ENCODE measurements at places on chromosomes 2 and 18.

- DNase-seq, result no peak
These were observed 468.7 kb upstream of the CDH7 start for GRCh38 chr18:65282096-65282495.

GRCh38 chr2:215828528-215829184, 184.7 kb downstream of the MREG start:
- peak; percentile 64 for DNase-seq

DNA sequence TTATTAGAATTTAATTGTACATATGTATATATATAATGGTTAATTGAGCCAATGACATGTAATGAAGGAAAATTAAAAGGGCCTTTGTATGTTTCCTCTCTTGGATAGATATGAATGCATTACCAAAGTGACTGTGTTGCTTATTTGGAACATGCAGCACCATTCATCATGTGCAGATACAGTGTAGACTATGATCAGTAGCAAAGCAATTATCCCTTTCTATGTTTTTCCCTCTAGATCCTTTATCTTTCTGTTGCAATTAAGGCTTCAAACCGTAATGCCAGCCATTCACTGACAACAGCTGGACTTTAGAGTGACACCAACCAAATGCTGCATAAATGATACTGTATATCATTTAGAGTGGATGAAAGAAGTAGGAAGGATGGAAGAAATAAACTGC, 565.2 kb downstream of the NRXN1 start:
- DNase-seq, result no peak

DNA sequence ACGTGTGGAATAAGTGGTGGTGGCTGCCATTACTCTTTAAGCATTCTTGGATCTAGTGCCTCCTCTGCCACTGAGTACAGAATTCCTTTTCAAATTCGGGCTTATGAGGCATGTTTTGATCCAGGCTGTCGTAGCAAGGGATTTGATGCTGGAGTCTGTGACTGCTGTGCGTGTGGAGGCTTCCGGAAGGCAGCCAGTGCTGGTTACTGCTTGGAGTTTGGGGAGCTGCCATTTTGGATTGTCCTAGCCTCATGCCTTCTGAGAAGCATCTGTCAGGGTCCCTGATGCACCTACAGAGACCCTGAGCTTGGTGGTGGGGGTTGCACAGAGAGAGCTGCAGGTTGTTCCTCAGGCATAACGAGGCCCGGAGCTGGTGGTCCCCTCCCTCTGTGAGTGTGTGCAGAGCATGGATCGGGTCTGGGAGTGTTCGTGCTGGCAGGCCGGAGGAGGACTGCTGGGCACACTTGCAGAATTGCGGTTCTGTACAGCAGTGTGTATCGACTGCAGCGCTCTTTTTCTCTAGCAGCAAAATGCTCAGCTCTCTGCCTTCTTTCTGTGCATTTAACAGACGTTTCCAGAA, 7.7 kb downstream of the HPCAL1 start:
- no peak for DNase-seq

DNA sequence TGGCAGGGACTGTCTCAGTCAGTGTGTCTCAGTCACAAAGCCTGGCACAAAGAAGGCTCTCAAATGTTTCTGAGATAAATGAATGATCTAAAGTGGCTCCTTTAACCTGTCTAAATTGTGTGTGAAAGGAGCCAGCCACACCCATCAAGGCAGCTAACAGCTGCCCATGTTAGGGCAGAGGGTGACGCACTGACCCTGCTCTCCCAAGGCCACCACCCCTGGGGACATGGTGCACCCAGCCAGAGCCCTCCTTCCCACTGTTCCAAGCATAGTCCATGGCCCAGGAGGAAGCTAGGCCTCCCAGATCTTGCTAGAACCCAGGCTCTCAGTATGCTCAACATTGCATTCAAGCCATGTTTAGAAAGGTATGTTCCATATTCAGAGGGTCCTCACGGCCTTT, 100.3 kb downstream of the KLHL29 start:
- DNase-seq, result no peak

DNA sequence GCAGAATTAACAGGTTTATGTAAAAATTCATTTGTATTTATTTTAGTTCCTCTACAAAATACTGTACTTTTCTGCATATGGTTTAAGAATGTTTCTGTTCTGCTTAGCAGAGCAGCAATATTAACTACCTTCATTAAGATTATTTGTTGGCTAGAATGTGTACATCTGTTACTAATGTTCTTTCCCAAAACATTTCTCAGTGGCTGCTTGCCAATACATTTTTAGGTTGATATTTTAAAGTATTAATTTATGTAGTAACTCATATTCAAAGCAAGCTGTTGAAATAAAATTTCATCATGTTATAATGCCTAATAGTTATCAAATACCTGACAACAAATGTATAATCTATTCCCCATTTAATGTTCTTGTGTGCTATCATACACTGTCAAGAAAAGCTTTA, 40.3 kb downstream of the PRKD3 start:
- DNase-seq, result no peak

DNA sequence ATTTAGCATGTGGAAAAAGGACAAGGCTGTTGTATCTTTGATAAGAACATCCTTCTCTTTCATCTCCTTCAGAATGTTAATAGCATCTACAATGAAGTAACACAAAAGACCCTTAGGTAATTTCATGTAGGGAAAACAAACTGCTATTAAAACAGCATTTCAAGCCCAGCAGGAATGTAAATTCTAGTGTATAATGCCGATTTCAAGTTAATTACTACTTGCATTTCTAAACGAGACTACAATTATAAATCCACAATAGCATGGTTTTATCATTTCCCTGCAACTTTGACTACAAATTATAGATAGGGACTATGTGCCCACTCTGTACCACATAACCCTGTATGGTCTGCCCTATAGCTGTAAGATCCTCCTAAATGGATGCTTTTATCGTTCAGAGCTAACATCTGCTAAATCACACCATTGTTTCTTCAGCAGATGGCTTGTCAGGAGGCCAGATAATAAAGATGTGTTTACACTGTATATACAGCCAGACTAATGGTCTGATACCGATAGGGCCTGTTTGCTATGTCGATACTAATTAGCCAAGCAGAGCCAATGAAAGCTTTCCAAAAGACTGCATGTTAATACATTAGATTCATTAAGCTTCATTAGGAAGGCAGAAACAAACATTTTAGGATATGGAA, 51.9 kb downstream of the LRPPRC start:
- no peak for DNase-seq

DNA sequence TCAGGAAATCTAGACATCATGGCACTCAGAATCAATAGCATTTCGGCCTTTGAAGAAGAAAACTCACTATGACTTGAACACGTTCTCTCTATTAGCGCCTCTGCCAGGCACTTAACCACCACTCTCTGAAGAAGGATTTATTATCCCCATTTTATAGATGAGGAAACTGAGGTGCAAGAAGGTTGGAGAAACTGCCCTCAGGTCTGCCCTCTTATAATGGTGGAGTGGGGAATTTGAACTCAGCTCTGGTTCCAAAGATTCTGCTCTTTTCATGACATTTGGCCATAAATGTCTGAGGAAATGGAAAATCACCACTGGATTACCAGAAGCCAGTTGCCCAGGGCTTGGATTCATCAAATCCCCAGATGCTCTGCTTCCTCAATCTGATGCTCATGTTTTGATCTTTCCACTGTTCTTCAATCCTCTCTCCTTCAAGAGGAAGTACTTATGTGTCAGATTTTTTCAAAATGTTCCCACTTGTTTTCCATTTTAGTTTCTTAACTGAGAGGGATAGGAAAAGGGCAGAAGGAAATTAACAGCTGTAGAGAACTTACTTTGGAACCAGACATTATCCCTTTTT, 68.1 kb downstream of the ANTXR1 start:
- DNase-seq, result no peak

- no peak for DNase-seq
These were observed 83.2 kb downstream of the PPP1R1C start for GRCh38 chr2:182068811-182069210.

DNA sequence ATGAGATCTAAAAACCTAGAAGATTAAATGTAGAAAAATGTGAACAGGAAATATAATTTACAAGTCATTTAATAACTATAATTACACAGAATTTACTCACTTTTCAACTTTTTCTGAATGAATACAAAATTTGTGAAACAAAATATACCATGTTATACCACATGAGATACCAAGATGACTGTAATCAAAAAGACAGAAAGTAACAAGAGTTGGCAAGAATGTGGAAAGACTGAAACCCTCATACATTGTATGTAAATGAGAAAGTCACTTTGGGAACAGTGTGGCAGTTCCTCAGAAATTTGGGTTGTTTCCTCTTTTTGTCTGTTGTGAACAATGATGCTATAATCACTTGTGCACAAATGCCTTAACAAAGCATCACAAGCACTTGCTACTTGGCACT, 145.4 kb upstream of the ZNF804A start:
- DNase-seq, result no peak

GRCh38 chr18:35267161-35267651, 22.8 kb downstream of the ZSCAN30 start:
- DNase-seq, result peak; percentile 53

- no peak for DNase-seq
These were observed 45.5 kb downstream of the YES1 start for GRCh38 chr18:766550-766860.

DNA sequence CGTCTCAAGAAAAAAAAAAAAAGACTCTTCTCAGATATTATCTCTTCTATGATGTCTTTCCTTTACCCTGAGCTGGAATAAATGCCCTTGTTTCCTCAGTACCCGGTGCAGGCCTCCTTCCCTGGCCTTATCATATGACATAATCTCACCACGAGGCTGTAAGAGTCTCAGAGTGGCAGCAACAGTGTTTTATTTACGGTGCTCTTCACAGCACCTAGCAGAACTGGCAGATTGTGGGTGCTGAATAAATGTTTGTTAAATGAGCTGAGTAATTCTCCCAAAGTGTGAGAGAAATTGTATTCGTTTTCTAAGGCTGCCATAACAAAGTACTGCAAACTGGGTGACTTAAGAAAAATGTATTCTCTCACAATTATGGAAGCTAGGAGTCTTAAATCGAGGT, 82.8 kb upstream of the CD28 start:
- no peak for DNase-seq

DNA sequence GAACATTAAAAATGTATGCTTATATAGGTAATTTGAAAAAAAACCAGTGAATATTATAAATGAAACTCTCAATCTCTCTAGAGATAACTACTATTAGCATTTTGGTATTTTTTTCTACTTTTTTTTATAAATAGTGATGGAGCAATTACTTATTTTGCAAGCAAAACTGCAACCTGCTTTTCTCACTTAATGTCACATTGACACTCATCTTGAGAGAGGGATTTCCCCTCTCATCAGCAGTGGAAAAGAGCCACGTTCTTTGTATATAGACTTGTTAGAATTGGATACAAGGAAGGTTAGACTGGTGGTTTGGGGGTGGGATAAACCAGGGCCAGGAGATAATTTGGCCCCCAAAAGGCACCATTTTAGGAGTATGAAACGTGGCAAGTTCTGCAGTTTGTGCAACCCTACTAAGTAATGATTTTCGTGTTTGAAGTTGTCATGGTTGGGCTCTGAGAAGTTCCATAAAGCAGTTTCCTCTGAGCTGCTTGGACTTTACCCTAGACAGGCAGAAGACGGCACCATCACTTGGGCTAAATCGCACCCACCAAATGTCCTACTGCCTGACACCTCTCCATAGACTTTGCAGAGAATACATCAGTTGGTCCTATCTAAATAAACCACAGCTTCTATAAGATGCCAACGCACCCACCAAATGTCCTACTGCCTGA, 194.0 kb downstream of the ACTR3 start:
- DNase-seq, result no peak

- no peak for DNase-seq
These were observed 33.7 kb downstream of the TTC39C start for GRCh38 chr18:24048261-24048660.

GRCh38 chr18:67550872-67551520, 34.5 kb upstream of the DSEL start:
- DNase-seq, result no peak

DNA sequence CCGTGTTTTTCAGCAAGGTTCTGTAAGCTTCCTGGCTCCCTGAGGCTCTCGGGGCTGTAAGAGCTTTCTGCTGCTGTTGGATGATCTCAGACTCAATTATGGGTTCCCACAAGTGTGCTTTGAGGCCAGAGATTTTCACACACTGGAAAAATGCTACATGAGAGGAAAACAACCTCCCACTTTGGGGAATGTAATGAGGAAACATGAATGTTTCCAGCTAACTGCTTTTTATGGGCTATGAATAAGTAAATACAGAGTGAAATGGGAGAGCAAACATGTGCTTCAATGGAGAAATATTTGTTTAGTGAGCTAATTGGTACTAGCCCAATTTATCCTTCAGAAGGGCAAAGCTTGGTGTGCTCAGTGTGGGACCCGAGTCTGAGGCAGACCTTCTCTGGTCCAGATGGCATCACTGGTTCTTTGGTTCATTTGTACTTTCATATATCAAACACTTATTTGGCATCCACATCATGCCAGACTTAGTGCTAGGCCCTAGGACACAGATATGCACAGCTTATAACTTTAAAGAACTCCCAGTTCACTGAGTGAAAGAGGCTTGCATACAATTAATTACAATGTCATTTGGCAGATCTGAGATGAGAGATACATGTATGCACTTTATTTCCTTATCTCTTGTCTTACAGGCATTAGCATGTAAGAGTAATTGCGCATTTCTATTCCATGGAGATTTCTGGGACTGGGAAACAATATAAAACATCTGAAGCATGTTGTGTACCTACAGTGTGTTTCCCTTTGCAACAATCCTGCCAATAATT, 248.8 kb downstream of the RDH14 start:
- DNase-seq, result no peak

GRCh38 chr2:8337321-8337720, 344.5 kb upstream of the ID2 start:
- peak; percentile 61 for DNase-seq

DNA sequence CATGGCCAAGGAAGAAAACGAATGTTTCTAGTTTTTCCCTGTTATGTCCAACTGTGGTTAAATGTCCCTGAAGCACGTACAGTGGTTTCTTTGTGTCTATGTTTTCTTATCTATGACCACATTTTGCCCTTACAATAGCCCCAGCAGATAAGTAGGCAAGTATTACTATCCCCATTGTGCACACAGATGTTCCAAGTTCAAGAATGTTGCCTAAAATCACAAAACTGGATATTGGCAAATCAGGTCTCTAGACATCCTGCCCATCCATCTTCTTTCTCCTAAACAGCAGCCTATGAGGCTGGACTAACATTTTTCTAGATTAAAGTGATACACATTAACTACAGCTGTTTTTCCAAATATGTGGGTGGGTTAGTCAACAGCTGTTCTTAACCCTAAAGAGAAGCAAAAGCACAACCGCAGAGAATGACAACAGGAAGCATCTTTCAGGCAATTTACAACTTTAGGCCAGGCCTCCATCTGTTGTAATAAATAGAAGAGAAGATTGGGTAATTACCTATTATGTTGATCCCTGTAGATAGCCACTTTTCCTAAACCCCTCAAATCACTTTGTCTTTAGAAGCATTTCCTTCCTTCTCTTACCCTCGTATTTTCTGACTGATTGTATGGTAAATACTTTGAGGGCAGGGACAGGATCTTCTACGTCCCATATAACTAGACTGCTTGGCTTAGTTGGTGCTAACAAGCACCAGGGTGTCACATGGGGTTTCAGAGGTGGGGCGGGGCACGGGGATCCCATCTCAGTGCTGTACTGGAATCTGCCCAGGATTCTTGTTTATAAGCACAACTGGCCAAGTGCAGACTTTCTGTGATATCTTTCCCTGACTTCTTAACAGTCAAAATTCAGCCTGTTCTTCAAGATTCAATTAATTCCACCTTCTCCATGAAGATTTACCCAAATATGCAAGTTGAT, 132.1 kb upstream of the SETBP1 start:
- no peak for DNase-seq

GRCh38 chr2:128271597-128271910, 47.1 kb downstream of the HS6ST1 start:
- no peak for DNase-seq

- DNase-seq, result peak; percentile 48
These were observed 58.0 kb upstream of the ZNF236 start for GRCh38 chr18:76764291-76764901.
